ENCODE measurements at places on chromosomes 12 and 14.

GRCh38 chr12:96500693-96501092, 11.3 kb downstream of the CFAP54 start:
- no peak for DNase-seq

GRCh38 chr14:104128981-104129380, 9.4 kb upstream of the KIF26A start:
- DNase-seq, result no peak

DNA sequence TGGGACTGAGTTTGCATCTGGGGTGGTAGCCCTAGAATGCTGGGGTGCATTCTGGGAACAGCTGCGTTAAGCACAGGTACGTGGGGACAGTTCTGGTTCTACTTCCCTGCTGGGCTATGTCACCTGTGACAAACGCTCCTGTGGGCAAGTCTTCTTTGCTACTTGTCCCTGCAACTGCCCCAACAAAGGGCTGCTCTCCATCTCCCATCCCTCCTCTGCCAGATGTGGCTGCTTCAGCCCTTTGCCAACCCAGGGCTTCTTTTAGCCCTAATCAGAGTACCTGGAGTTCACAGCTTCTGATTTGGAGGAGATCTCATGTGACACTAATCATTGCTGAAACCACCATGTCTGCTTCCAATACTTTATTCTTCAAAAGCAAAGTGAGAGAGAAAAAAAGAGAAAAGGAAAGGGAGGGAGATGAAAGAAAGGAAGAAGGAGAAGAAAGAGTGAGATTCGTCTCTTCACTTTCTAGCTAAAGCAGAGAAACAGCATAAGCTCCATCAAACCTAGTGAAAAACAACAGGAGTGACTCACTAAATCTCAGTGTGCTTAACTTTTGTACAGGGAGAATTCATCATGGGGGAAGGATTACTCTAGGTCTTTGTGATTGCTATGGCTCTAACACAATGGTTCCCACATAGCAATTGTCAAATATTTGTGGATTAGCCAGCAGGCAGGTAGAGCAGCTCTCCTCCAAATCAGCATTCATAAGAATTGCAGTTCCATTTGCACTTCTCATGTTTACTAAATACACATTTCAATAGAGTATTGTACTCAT, 174.8 kb downstream of the LRIG3 start:
- DNase-seq, result no peak

- DNase-seq, result no peak
These were observed 69.6 kb downstream of the MGST1 start for GRCh38 chr12:16417058-16417457.

DNA sequence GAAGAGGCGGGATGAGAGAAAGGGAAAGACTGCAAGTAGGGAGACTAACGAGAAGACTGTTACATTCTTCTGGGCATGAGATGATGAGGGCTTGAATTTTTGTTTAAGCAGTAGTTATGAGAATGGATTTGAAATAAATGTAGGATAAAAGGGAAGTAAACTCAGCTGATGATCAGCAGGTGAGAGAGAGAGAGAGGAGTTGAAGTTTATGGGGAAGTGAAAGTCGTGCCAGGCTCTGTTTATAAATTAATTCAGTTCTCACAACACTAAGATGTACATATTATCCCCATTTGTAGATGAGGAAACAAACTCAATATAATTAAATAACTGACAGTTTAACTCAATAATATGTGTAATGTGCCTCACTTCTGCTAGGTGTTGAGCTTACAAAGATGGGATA, 170.0 kb upstream of the RMST start:
- DNase-seq, result no peak

DNA sequence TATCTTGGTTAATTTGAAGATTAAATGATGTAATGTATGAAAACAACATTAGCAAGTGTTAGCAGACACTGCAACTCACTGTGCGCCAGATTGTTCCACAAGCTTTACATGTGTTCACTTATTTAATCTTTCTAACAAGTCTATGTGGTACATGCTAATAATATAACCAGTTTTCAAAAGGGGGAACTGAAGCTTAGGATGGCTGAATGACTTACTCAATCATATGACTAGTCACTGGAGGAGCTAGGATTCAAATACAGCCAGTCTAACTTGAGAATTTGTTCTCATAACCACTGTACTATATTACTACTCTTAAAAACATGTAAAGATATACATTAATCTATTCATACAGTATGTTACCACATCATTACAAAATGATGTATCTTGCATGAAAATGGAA, 60.5 kb upstream of the LRIG3 start:
- no peak for DNase-seq

- no peak for DNase-seq
These were observed 7.0 kb upstream of the PPP1R1A start for GRCh38 chr12:54595471-54595870.

GRCh38 chr12:69068448-69068847, 135.5 kb upstream of the CPM start:
- DNase-seq, result no peak

- DNase-seq, result no peak
These were observed 62.8 kb downstream of the EXOC5 start for GRCh38 chr14:57205938-57206337.

DNA sequence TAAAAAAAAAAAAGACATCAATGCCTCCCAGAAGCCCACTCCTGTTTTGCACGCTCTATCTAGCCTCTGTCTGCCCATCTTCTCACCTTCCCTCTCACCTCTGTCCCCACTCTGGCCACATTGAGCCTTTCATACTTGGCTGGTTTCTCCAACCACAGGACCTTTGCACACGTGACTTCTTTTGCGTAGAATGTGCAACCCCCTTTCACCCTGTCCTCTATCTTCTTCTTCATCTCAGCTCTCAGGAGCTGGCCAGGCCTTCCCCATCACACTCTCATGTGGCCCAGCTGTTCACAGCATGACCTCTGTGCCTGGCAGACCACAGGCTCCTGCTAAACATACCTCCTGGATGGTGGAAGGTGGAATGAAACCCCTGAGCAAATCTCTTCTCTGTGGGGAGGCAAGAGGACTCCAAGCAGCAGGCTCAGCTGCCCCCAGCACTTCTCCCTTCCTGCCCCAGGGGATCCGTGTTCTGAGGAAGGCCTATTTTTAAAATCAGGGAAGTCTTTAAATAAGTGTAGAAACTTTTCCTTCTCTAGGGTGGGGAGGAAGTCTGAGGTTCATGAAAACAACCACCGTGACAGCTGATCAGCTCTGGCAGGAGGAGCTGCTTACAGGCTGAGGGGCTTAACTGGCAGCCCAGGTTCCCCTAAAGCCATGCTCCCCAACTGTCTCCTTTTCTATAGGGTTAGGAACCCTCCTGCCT, 11.6 kb downstream of the HVCN1 start:
- DNase-seq, result no peak

DNA sequence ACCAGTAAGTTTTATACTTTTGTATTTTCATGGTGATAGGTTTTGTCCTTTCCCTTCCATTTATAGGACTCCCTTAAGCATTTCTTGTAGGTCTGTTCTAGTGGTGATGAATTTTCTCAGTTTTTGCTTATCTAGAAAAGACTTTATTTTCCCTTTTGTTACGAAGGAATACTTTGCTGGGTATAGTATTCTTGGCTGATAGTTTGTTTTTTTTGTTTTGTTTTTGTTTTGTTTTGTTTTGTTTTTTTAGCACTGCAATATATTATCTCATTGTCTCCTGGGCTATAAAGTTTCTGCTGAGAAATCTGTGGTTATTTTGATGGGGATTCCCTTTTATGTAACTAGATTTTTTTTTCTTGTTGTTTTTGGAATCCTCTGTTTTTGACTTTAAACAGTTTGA, 67.7 kb downstream of the FBXO33 start:
- no peak for DNase-seq

GRCh38 chr12:127803545-127803944, 463.4 kb upstream of the TMEM132C start:
- no peak for DNase-seq

DNA sequence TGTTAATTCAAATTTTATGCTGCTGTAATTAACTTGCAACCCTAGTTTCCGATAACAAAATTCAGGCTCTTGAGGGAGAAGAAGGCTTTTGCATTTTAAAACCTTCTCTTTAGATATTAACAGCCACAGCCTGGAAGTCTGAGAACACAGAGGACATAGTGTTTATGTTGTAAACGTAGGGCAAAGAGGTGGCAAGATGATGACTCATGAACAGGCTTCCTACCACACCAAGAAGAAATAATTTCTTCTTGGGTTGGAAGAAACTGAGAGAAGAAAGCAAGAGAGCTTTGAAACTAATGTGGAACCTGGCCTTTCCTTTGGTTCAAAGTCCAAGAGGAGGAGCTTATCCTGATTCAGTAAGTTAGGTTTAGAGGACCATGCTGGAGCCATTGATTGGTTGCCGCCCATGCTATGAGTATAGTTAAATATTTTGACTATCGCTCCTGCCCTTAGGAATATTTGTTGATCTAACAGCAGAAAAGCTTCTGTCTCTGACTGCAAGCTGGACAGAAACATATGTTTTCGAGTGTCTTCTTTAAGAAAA, 31.8 kb downstream of the CCDC198 start:
- DNase-seq, result no peak

GRCh38 chr14:54881235-54881760, 21.3 kb downstream of the GCH1 start:
- no peak for DNase-seq

GRCh38 chr12:23843958-23844357, 105.5 kb downstream of the SOX5 start:
- no peak for DNase-seq

DNA sequence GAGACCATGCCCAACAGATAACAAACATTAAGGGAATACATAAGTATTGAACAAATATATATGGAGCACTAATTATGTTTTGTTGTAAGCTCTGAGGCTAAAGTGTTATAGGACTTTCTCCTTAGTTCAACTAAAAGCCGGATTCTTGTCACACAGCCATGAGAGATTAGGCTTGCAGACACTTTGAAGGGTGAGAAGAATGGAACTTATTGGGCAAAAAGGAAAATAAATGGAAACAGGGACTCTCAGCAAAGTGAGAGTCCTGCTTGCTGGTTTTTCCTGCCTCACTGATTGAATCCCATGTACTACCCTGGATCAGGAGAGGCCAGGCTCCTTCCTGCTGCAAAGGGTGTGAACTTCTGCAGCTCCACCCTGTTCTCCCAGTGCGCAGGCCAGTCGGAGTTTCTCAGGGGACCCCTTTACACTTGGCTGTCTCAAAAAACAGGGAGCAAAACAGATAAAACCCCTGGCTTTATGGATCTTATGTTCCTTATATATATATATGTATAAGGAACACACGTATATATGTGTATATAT, 77.1 kb upstream of the FUT8 start:
- DNase-seq, result no peak

GRCh38 chr14:76955575-76956315, 72.8 kb downstream of the IRF2BPL start:
- no peak for DNase-seq

DNA sequence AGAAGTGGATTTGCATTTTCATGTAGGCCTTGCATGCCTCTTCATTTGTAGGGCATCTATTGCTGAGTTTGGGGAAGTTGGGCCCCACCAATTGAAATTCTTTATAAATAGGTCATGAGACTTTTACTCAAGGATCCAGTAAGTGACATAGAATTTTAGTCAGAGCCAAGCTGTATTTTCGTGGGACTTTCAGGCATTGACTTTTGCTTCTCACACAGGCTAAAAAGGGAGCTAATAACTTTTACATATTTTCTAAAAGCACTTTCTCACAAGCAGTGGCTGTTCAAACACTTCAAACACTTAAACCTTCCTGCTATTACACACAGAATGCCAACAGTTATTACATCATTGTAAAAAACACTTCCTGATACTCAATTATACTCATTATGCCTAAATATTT, 260.5 kb downstream of the MSRB3 start:
- no peak for DNase-seq
